Stimulated activated CD4-positive, alpha-beta T cell treated with anti-CD3 and anti-CD28 coated beads, Interleukin-2, amount 100 ng/mL, for 4 hours (primary cell): ENCODE measurements at places on chromosomes 3 and 15.

- no peak for DNase-seq
Measured at GRCh38 chr3:179603831-179604230, 607 bp downstream of the MRPL47 start.

DNA sequence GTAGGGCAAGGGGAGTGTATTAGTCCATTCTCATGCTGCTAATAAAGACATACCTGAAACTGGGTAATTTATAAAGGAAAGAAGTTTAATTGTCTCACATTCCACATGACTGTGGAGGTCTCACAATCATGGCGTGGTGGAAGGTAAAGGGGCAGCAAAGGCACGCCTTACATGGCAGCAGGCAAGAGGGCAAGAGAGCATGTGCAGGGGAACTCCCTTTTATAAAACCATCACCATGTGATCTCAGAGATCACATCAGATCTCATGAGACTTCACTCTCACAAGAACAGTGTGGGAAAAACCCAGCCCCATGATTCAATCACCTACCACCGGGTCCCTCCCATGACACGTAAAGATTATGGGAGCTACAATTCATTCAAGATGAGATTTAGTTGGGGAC lies 41.4 kb downstream of the SUMF1 start:
- no peak for DNase-seq

- no peak for DNase-seq
Measured at GRCh38 chr3:24514119-24514518, 19.5 kb upstream of the THRB start.

- DNase-seq, result no peak
Measured at GRCh38 chr3:17432236-17432635, 310.2 kb downstream of the TBC1D5 start.

- no peak for DNase-seq
Measured at GRCh38 chr3:64152086-64152485, 73.2 kb downstream of the PRICKLE2 start.

- DNase-seq, result no peak
Measured at GRCh38 chr15:31301673-31301990, 25.0 kb upstream of the KLF13 start.

GRCh38 chr3:133750259-133750656 lies 4.1 kb downstream of the TF start:
- DNase-seq, result no peak

DNA sequence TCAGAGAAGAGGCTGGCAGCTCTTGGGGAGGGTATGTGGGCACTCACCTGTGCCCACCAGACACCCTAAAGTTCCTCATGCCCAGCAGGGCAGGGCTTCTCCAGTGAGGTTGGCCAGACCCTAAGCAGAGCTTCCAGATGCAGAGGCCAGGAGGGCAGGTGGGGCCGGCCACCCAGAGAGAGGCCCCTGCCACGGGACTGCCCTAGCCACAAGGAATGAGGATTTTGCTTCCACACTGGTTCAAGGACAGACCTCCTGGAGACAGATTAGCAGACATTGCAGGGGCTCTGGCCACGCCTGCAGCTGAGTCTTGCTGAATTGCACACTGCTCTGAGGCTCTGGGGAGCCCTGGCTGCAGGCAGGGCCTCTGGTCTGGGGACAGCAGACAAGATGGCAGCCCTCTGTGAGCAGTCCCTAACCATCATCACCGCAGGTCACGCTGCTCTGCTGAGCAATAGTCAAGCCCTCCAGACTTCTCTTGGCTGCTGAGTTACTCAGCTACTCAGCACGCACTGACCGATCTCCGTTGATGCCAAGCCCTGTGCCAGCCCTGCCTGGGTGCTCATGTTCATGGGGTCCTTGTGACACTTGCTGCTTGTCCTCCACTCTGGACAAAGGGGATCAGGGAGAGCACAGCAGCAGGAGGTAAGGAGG lies 117.4 kb upstream of the ABHD17C start:
- DNase-seq, result no peak

DNA sequence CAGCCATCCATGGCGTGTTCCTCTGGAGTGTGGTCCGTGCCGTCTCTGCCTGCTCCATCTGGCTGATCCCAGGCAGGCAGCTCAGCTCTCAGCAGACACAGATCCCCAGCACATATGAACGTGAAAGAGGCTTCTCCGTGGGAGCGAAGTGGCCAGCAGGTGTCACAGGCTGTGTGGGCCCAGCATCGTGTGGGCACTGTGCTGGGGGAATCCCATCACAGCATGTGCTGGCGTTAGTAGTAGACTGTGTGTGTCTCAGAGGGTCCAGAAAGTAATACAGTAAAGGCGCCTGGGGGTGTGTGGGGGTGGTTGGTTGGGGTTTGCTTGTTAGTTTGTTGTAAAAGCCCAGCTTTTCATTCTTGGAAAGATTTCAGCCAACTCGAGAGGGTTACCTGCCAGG lies 147.6 kb downstream of the IGF1R start:
- no peak for DNase-seq

DNA sequence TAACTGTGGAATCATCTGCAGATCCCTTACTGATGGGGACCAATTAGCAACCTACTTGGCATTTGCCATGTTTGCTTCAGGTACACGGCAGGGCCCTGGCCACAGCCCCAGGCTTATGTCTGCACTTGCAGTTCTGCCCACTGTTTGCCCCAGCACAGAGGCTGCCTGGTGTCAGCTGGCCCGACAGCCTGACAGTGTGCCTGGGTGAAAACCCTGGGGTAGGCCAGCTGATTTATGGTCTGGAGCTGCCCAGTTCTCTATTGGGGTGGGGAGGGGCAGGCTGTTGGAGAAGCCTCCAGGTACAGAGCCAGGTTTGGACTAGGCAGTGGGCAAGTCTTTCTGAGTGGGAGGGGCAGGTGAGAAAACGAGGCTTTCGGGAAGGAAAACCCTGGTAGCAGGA lies 11.2 kb upstream of the TGM5 start:
- DNase-seq, result no peak

GRCh38 chr15:44726136-44726535 lies 10.2 kb upstream of the TRIM69 start:
- DNase-seq, result no peak

GRCh38 chr3:56911363-56911762 lies 109.6 kb upstream of the ARHGEF3 start:
- no peak for DNase-seq

DNA sequence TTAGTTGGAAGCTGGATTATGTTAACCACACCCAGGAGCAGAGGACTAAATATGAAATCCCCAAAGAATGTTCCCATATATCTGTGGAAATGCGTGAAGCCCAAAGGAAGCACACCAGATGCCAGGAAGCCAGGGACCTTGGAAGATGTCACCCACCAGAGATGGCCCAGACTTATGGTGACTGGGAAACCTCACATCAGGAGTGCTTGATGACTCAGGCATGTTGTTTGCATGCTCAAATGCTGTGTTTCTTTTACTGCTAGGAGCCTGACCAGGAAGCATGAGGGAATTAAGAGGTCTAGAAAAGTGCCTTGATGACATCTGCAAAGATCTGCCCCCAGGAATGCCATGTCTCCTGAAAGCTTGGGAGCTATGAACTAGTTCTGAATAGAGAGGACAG lies 109.0 kb upstream of the SLC2A2 start:
- no peak for DNase-seq

DNA sequence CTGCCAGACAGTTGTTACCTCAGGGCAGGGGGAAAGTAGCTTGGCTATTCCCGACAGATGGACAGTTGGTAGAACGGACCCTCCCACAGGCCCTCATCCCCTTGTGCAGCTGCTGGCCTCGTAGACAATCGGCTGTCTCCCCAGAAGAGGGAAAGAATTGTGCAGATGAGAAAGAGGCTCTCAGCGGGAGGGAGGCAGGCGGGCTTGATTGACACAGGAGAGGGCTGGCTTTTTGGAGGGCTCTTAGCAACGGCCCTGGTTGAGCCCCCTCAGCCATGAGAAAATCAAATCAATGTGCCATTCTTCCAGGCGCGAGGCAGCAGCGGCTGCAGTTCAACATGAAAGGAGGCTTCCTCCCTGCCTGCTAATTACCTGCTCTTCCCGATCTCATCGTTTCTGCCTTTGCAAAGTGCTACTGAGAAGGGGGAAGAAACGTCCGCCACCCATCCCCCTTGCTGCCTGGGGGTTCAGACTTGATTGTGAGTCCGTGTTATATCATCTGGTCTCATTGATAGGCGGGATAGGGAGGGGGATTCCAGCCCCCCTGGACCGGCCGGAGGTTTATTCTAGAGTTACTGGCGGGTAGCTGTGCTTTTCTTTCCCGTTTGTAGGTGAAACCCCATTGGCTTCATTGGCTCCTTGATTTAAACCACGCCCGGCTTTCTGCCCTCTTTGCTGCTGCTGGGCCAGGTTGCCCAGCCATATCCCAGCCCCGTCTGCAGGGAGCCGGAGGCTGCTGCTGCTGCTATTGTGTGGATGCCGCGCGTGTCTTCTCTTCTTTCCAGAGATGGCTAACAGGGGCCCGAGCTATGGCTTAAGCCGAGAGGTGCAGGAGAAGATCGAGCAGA lies at the start of gene TAGLN3:
TAGLN3 (plus strand) TSS at position 287 of the 848 bp plus-strand sequence; CDS start at position 788, 501 bp downstream.
- no peak for DNase-seq

GRCh38 chr15:93420477-93420876 lies 331.5 kb upstream of the RGMA start:
- no peak for DNase-seq

- no peak for DNase-seq
Measured at GRCh38 chr15:78730955-78731354, 80.3 kb downstream of the ADAMTS7 start.

- no peak for DNase-seq
Measured at GRCh38 chr3:16112910-16113504, 61.5 kb upstream of the GALNT15 start.

DNA sequence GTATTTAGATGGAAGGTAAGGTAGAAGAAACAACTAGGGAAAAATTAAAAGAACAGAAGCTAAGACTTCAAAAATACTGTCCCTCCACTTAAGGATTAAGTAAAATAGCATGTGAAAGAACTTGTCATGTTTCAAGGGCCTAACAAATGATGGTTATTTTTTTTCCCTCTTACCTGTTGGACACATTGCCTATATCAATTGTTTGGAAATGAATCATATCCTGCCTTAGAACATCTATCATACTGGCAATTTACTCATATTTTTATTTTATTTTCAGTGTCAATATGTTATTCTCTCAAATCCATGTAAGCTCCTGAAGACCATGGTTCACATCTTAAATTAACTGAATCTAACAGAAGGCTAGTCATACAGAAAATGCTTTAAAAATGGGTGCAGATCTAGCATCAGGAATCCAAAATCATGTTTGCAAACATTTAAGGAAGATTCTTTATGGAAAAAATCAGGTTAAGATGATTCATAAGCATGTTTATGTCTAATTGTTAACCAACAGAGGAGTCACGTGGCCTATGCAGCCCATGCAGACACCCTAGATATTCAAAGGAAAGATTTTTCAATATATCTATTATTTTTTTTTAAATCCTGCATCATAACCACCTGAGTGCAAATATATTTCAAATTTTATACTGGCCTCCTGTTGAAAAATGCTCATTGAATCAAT lies 135.8 kb upstream of the TRIM42 start:
- no peak for DNase-seq

GRCh38 chr15:48395521-48396011 lies 64.3 kb downstream of the DUT start:
- no peak for DNase-seq

- DNase-seq, result no peak
Measured at GRCh38 chr3:102979682-102980354, 545.0 kb downstream of the ZPLD1 start.
